T-helper 22 cell (primary cell): ENCODE measurements at places on chromosomes 4 and X.

GRCh38 chr4:169657470-169658107, 37.2 kb downstream of the CLCN3 start:
- DNase-seq, result no peak

GRCh38 chr4:55083735-55084134, 41.7 kb downstream of the KDR start:
- no peak for DNase-seq

DNA sequence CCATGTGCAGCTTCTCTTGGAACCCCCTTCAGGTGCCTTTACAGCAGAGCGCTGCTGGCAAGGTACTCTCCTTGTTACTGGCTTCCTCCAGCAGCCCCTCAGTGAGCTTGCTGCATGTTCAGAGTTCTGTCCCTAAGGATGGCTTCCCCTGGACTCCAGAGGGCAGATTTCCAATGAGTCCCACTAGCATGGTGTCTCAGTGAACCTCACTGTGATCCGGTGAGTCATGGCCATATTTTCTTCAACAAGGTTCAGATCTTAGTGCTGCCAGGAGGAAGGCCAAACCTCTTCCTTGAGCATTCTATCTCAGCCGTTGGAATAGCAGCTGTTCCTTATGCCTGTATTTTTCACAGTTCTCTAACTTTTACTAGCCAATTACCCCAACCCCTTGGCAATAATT, 98.8 kb downstream of the CASK start:
- no peak for DNase-seq

GRCh38 chrX:107574054-107574683, 54.1 kb upstream of the PRPS1 start:
- DNase-seq, result no peak

DNA sequence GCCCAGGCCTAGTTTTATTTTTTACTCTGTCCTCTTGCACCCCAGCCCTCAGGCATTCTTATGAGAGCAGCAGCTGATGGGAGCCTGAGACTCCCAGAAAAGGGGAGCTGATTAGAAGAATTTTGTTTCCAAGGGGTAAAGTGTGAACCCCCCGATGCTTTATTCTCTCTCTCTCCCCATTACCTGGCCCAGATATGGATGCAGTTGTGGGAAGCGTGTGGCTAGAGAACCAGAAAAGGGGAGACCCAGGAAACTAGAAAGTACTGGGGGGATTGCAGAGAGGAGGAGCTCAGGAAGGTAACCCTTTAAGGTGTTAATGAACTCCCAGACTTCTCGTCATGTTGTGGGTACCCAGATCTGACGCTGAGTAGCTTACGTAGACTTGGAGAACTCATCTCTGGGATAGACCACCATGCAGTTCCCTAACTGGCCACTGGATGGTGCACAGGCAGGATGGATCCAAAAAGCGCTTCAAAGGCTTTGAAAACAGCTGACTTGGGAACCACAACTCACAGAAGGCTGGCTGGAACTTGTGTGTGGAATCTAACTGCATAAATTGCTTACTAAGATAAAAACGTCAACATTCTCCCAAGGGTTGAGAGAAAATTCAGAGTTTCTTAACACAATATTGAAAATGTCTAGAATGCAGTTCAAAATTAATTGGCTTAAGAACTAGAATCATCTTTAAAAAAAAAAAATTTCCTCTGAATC, 64.7 kb downstream of the TBC1D14 start:
- DNase-seq, result peak; percentile 63

- DNase-seq, result no peak
Measured at GRCh38 chr4:102732678-102733077, 28.1 kb downstream of the MANBA start.

- no peak for DNase-seq
Measured at GRCh38 chr4:15007201-15007600, 4.9 kb downstream of the CPEB2 start.

DNA sequence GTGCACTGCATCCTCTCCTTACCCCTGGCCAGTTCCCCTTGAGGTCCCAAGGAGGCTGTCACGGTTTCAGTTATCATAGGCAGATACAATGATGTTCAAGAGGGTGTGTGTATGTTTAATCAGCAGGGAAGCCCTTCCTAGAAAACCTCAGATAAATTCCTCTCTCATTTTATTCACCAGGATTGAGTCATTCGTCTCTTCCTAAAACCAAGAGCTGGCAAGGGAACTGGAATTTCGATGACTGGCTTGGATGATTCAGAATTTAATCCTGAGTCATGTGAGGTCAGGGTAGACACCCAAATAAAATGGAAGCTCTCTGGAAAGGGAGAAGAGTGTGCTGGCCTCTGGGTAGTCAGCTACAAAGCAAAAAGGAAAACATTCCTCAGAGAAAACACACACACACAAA, 106.2 kb upstream of the RAPGEF2 start:
- no peak for DNase-seq

DNA sequence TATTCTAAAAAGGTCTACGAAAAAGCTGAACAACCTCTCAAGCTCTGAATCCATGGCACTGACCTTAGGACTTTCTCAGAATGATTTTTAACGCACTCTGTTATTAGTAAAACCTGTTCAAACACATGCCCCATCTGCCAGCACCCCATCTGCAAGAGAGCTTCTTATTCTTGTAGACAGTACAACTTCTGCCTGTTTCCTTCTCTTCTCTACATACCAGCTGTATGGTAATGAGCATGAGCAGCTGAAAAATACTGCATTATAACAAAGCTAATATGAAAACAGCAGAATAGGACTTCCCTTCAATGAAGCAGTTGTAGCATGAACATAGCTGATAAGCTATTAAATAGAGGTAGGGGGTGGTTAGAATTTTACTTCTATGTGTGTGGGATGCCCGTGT, 167.9 kb downstream of the FBXW7 start:
- no peak for DNase-seq

- peak; percentile 32 for DNase-seq
Measured at GRCh38 chrX:129637217-129638109, 17.3 kb downstream of the APLN start.

DNA sequence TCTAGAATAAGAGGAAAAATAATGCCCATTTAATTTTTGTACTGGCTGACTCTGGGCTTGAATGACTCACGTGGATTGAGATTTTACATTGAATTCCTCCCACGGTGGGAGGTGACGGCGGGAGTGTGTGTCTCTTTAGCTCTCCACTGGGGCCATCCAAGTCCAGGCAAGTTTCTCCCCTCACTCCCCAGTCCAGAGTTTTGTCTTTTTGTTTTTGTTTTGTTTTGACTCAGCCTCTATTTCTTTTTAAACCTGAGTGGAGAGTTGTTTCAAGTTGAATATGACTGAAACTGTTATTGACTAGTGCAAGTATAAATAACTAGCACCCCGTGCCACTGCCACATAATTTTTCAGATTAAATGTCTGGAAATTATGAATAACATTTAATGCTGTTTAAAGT, 13.6 kb downstream of the CHST7 start:
- DNase-seq, result no peak

GRCh38 chr4:95515589-95515988, 33.2 kb downstream of the UNC5C start:
- DNase-seq, result no peak

GRCh38 chr4:144732584-144733428, 86.8 kb downstream of the HHIP start:
- DNase-seq, result no peak

GRCh38 chr4:47855350-47855749, 17.5 kb upstream of the CORIN start:
- DNase-seq, result no peak

GRCh38 chr4:77911842-77912450, 49.3 kb downstream of the MRPL1 start:
- DNase-seq, result no peak

GRCh38 chrX:71949844-71950445, 39.3 kb downstream of the NHSL2 start:
- no peak for DNase-seq

- no peak for DNase-seq
Measured at GRCh38 chr4:173509036-173510001, 20.7 kb downstream of the HAND2 start.

DNA sequence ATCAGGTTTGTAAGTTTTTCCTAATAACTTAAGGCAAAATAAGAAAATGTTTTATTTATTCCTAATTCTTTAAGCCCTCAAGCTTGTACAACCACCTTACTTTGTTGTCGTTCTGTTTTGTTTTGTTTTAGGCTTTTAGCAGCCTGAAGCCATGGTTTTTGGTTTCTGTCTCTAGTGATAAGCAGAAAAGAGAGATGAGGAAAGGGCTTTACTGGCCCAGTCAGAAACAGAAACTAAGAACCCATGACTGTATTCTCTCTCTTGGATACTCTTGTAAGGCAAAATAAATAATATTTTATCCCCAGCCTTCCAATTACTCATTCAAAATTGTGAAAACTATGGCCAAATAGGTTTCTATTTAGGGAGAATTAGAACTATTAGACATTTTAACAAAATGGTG, 29.4 kb downstream of the TBC1D19 start:
- DNase-seq, result no peak

DNA sequence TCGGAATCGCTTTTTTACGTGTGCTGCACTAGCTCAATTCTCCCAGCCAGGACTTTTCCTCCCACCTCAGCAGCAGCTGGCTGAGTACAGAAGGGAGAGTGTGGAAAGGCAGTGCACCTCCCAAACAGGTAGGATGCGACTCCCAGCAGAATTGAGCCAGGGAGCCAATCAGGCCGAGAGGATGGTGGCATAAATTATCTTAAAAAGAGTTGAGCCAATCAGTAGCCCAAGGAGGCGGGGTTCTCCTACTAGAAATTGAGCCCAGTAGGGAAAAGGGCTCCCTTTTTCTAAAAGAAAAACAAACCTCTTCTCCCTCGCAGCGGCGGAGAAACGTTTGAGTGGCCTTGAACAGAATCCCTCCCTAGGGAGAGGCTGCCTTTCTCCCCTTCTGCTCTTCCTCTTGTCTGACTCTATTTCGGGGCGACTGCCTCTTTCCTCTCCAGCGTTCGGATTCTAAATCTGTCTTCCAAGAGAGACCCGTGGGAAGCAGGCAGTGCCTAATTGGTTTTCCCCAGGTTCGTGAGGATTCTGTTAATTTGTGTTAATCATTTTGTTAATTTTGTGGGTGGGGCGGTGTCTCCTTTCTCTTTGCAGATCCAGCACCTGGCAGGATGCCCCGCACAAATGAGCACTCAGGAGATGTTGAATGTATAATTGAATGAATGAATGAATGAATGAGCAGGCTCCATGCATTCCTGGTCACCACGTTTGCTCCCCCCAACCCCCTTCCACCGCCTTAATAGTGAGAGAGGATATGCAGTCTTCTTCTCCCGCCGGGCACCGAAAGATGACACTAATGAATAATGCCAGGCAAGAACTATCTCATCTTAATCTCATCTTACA, at the start of gene GABRG1:
TSS of gene GABRG1 (minus strand) at position 142 of the 843 bp plus-strand sequence. CDS start at position 1, 141 bp downstream.
- no peak for DNase-seq

DNA sequence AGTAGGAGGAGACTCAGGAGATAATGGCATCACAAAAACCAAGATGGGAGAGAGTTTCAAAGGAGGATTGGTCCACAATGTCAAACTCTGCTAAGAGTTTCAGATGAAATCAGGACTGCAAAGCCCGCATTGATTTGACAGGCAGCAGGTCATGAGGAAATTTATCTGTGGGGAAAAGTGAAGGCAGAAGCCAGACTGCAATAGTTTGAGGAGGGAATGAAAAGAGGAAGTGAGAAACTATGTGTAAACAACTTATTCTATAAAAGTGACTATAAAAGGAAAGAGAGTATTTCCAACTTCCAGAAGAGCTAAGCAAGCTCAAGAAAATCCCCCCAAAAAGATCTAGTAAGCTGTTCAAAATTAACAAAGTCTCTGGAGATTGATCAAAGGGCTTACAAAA, 66.3 kb upstream of the DGKK start:
- DNase-seq, result no peak

DNA sequence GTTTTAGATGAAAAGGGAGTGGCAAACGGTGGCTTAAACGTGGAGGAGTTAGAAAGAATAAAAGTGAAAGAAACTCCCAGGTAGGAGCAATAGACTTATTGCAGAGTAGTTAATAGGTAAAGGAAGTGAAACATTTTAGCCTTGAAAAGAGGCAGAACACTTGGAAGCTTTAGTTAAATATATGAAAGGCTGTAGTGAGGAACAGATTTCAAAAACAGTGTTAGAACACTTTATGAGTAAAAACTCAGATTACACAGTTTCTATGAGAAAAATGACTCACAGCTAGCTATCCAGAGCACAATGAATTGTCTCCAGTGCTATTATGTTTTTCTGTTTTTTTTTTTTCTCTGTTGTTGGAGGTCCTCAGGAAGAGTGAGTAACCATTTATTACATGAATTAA, 45.8 kb downstream of the TACR3 start:
- no peak for DNase-seq

GRCh38 chr4:146927695-146928094, 18.0 kb downstream of the TTC29 start:
- no peak for DNase-seq

- no peak for DNase-seq
Measured at GRCh38 chr4:146059151-146059550, 116.4 kb upstream of the LSM6 start.

DNA sequence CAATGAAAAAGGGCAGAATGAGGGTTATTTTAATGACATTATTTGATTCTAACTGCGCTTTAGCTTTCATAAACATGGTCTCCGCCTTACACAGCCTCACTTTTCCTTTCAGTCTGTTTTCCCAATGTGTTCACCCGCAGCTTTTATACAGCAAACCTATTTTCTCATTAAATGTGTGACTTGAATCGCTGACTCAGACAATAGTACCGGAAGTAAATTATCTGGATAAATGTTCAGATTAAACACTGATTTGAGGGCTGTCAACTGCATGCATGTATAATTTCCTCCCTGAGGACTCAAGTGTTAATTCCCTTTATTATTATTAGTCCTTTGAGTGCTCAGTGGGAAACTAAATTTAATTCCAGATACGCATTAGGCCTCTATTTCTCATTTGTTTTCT, 117.3 kb downstream of the FAM133A start:
- DNase-seq, result no peak

DNA sequence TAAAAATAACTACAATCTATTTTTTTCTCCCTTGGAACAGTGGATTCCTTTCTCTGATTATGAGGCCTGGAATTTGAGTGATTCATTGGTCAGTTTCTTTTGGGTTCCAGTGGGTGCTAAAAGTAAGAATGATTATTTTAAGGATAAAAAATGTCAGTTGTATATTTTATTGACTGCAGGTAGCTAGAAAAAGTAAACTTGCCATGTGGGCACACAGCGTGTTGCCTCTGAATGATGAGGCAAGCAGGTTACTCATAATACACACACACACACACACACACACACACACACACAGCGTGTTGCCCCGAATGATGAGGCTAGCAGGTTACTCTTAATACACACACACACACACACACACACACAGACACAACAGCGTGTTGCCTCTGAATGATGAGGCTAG, 13.8 kb downstream of the GALNT7 start:
- no peak for DNase-seq

- no peak for DNase-seq
Measured at GRCh38 chr4:74486905-74487304, 42.0 kb downstream of the AREG start.

DNA sequence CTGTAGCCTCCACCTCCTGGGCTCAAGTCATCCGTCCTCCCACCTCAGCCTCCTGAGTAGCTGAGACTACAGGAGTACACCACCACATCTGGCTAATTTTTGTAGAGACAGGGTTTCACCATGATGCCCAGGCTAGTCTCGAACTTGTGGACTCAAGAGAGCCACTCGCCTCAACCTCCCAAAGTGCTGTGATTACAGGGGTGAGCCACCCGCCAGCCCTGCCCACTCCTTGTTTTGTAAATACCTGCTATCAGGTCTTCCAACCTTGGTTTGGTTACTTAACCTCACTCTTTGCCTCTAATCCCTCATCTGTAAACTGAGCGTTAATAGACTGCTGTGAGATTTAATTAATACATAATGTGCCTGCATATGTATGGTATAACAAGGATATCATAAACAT, 803 bp downstream of the CNGA1 start:
- DNase-seq, result no peak

- no peak for DNase-seq
Measured at GRCh38 chr4:29213020-29213419, 1507.1 kb upstream of the PCDH7 start.

- DNase-seq, result no peak
Measured at GRCh38 chr4:110211007-110211769, 12.8 kb upstream of the ELOVL6 start.
